ENCODE measurements at places on chromosomes 11 and 22.

GRCh38 chr22:37965940-37966664 lies 12.6 kb downstream of the POLR2F start:
- DNase-seq, result no peak

DNA sequence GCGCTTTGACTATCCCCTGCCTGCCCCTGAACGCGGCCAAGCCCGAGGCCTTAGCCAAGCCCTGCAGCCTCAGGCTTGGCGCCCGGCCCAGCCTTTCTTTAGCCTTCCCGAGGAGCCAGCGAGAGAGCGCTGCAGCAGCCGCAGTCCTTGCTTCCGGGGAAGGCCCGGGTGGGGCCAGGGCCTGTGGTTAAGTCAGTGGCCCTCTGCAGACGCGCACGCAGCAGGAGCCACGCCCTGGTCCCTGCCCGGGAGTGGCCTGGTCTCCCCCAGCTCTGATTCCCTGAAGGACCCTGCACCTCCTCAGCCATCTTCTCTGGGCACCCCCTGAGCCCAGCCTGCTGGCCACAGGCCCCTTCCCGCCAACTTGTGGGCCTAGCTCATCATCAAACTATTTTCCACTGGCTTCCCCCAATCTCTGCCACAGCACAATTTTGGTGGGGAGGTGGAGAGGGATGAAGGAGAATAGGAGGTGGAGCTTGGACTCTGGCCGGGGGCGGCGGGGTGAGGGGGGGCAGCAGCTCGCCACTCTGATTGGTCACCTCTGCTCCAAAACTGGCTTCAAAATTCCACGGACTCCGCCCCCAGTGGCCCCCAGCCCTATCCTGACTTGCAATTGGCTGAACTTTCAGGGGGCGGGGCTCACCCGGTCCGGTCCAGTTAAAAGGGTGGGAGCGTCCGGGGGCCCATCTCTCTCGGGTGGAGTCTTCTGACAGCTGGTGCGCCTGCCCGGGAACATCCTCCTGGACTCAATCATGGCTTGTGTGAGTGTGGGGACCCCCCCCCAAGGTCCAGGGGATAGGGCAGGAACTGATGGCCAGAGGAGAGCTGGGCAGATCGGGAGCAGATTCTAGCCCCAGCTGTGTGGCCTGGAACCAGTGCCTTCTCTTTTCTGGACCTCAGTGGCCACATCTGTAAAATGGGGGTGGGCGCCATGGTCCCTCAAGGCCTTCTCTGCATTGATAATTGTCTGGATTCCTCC lies at the start of gene LGALS1:
LGALS1 (plus strand) TSS at position 686 of the 979 bp plus-strand sequence; CDS start at position 753, 67 bp downstream.
- peak; percentile 19 for DNase-seq

GRCh38 chr22:35914357-35914664 lies 114.3 kb downstream of the RBFOX2 start:
- DNase-seq, result no peak

DNA sequence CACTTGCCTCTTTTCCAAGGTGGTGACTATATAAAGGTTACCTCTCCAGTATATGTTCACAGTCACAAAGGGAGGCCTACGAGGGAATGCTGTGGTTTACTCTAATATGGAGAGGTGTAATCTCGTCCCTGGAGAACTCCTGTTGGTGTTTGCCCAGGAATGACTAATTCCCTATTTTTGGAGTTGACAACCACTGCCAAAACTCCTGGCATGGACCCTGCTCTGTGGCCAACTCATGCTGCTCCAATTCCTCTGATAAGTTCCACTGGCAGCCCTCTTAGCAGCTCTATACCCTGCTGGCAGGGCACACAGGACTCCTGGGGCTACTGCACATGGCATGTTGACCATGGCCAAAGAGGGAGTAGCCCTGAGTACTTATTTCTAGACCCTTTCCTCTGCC lies 418.7 kb upstream of the ANO5 start:
- DNase-seq, result no peak

DNA sequence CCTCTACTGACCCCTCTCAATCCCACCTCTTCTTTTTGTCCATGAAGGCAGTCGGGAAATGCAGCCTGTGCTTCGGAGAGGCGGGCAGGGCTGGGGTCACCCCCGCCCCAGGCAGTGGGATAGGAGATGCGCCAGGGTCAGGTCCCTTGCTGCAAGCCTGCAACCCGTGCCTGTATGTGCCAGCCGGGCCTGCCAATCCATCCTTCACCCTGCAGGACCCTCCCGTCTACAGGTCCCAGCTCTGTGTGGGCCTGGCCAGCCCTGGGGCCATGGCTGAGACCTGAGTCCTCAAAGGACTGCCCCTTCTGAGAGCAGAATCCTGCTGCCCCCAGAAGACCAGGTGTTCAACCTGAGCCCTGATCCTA lies 10.9 kb downstream of the ASCL2 start:
- DNase-seq, result no peak

DNA sequence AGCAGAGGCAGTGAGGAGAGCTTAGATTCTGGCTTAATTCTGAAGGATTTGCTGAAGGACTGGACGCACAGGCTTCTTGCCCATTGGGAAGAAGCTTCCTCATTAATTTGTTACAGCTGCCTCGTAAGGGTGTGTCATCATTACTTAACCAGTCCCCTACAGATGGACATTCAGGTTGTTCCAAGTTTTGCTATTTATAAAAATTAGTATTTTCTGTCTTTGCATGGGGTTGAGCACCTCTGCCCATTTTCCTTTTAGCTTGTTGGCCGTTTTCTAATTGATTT lies 38.1 kb downstream of the CAPN1 start:
- no peak for DNase-seq

- no peak for DNase-seq
Observed at GRCh38 chr11:126711977-126712625, 288.5 kb downstream of the KIRREL3 start.

GRCh38 chr11:123000721-123001120 lies 19.1 kb upstream of the BSX start:
- no peak for DNase-seq
